Hepatocyte (in vitro differentiated cells): ENCODE measurements at places on chromosomes 7 and 10.

DNA sequence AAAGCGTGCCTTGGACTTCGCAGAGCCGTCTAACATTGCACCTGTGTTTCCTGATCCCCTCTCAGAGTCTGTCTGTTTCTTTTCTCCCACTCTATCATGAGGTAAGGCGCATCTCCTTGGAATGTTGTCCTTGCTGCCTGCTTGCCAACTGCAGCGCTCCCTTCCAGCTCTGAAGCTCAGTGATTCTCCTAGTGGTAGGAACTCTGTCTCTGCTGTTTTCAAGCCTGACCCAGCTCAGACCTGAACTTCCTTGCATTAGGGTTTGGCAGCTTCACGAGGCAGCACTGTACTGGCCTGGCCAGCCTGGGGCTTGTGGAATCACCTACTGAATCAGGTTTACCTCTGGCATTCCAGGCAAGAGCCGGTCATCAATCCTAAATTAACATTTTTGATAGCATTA, 123.9 kb downstream of the CREB5 start:
- peak; percentile 73 for DNase-seq

DNA sequence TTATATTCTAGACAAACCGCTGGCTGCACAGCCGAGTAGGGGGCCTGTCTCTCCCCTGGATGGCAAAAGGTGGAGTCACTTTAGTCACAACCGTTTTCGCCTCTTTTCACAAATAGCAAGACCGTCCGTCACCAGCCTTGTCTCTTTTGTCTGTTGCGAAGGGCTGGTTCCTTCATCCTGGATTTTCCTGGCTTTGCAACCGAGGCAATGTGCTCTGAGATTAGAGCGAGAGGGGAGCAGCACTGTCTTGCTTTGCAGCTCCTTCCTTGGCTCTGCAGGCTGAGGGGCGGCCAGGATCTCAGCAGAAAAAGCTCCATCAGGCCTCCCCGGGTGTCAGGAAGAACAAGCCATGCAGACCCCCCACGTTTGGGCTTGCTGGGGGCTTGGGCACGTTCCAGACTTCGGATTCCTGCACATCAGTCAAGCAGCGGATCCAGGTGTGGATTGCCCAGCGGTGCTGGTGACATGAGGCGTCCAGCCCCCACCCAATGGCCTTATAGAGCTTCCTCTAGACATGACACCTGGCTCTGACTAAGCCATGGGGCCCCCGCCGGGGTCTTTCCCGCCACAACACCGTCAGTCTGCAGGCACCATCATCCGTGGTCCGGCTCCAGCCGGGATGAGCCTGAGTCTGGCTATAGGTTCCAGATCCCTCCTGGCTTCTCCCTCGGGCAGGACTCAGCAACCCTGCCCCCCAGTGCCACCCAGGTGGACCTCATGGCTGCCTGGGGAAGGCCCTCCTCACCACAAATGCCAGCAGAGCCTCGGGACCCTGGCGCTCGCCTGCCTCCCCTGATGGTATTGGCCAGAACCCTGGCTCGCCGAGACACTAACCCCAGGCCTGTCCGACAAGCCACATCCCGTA, 467.6 kb upstream of the FOXK1 start:
- DNase-seq, result no peak

- DNase-seq, result no peak
Measured at GRCh38 chr10:110214371-110214826, 7.0 kb downstream of the MXI1 start.

- no peak for DNase-seq
Measured at GRCh38 chr10:99731306-99732032, 458 bp downstream of the COX15 start.

DNA sequence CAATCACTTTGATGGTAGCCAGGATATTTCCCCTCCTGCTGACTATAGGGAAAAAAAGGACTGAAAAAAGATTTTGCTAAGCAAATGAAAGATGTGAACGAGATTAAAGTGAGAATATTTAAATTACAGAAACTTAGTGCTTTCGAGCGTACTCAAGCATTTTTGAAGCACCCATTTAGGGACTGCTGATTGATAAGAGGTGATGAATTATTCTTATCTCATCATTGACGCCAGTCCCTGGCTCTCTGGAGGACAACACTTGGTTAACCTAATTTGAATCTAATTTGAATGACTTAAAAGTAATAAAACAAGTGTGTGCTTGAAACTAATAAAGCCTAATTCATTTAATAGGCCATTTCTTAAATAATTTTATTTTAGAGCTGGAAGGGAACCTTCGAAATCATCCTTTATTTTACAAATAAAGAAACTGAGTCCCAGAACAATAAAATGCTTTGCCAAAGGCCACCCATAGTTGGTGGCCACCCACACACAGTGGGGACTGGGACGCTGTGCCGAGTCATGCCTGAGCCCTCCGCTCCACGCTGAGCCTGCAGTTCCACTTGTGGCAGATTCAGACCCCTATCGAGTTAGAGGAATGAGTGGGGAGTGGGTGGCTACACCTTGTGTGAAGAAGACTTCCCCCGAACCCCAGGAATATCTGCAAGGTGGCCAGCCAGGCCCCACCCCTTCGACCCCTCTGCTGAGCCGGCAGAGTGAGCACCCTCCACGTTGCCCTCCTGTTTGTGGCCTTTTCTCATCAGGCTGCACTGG, 61.1 kb upstream of the SAMD8 start:
- DNase-seq, result no peak

DNA sequence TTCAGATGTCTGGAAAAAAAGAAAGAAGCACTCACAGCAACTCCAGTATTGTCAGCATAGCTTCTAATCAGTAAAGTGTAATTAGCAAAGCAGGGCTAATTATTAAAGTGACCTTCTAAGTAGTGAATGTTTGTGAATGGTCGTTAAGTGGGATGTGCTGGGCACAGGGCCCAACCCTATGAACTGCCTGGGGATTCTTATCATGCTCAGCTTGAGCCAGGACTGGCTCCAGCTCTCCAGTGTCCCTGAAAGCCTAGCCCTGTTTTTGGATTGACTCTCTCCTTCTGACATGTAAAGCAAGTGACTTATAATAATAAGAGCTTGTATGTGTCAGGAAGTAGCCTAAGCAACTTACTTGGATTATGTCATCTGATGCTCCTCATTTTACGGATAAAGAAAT, 9.5 kb upstream of the TBX20 start:
- DNase-seq, result no peak

DNA sequence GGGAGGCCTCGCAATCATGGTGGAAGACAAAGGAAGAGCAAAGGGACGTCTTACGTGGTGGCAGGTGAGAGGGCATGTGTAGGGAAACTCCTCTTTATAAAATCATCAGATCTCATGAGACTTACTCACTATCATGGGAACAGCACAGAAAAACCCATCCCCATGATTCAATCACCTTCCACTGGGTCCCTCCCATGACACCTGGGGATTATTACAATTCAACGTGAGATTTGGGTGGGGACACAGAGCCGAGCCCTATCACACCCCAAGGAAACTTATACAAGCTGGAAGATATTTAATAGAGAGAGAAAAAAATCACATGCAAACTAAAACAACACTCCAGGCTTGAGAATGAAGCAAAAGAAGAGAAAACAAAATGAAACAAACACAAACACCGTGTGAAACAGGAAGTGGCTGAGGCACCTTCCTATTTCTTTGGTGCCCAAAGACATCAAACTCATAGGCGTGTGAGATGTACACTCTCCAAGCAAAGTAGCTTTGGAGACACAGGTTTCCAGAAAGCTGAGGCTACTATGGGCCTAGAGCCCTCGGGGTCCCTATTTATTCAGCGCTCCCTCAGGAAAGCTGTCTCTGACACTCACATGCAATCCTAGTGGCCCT, 97.2 kb downstream of the PRKCQ start:
- DNase-seq, result no peak

GRCh38 chr7:71298378-71298777, 166.4 kb downstream of the GALNT17 start:
- no peak for DNase-seq

DNA sequence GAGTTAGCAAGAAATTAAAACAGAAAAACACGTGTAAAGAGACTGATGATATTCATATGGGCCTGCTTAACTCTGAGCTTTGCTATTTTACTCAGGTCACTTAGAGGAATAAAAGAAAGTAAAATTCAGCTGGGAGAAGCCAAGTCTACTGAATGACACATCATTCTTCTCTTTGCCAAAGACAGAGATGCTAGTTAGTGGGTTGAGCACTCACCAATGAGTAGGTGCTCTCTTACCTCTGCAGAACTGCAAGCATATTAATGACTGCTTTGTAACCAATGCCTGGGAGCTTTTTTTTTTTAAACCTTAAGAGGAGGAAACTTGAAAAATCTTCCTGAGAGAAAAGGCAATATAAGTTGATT, 44.8 kb upstream of the BAMBI start:
- DNase-seq, result no peak

DNA sequence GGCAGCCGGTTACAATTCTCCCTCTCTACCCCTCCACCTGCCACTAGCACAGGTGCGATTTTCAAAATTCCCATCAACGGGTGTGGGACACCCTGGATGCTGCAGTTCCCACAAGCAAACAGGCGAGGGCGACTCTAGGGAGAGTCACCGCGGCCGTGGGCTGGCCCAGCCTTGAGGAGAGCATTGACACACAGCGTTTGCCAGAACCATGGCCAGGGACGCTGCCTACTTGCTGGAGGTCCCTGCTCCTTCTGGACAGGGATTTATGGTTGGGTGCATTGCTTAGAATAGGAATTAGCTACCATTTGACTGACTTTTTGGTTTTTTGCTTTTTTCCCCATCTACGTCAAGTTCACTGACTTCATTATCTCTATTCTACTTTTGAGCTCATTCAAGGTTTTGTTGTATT, 19.0 kb upstream of the CLDN4 start:
- DNase-seq, result peak; percentile 84

DNA sequence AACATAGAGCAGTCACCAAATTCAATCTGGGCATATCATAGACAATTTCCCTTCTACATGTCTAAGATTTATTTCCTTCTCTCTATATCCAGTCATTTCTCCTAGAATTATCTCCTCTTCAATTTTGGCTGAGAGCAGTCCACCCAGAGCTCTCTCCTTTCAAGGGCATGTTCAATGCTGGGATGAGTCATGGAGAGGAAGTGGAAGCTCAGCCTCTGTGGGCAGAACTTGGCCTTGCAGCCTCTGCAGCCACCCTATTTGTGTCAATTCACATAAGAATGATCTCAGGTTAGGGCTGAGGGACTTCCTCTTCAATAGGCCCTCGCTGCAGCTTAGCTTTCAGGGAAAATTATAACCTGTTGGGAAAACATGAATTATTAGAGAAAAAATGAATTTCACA, 560.8 kb downstream of the POM121L12 start:
- peak; percentile 37 for DNase-seq

- no peak for DNase-seq
Measured at GRCh38 chr7:159193543-159194090, 49.0 kb upstream of the VIPR2 start.

GRCh38 chr7:155557778-155558177, 11.4 kb upstream of the CNPY1 start:
- no peak for DNase-seq

- DNase-seq, result peak; percentile 58
Measured at GRCh38 chr10:19638182-19638895, 177.9 kb upstream of the PLXDC2 start.

DNA sequence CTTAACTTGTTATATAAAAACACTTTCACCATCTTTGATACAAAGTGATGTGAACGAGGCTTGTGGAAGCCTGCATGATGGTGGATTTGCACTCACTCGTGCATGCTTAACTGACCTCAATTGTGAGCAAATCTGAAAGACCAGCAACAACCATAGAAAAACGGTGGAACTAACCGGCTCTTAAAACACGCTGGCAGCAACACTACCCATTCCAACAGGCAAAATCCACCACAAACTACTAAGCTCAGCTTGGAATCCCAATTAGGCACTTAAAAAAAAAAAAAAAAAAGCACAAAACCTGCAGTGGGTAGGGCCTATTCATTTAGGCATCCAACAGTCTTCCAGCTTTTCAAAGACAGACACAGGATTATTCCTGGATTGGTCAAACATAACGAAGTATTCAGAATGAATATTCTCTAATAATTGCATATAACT, 1.8 kb downstream of the GDI2 start:
- no peak for DNase-seq

GRCh38 chr10:20254078-20254477, 437.8 kb downstream of the PLXDC2 start:
- no peak for DNase-seq

DNA sequence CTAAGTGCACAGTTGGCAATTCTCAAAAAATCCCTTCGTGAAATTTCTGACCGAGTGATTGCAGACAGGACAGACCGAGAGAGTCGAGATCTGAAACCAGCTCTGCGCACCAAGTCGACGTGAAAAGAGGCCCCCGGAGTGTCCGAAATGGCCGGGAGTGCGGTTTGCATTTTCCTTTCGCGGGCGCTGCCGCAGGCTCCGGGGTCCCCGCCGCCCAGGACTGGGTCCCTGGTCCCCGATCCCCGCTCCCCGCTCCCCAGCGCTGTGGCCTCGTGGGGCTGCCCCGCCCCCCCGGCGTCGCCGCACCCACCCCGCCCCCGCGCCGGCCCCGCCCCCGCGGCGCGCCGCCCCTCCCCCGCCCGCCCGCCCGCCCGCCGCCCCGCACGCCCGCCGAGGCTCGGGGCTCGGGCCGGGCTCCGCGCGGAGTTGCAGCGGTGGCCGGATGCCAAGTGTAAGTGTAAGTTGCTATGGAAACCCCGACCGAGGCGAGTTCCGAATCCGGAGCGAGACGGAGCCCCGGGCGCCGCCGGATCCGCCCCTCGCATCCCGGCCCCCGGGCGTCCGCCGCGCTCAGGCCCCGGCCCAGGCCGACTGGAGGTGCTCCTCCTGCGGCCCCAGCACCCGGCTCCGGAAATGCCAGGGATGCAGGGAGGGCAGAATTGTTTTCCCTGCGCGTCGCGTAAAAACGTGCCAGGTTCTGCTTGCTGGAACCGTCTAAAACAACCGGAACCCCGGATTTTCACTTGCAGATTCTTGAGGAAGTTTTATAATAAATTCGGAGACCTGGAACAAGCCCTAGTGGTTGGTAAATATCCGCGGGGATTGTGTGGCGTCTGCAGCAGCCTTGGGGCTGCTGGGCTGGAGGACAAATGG, 4.6 kb downstream of the BMI1 start:
- DNase-seq, result peak; percentile 85

DNA sequence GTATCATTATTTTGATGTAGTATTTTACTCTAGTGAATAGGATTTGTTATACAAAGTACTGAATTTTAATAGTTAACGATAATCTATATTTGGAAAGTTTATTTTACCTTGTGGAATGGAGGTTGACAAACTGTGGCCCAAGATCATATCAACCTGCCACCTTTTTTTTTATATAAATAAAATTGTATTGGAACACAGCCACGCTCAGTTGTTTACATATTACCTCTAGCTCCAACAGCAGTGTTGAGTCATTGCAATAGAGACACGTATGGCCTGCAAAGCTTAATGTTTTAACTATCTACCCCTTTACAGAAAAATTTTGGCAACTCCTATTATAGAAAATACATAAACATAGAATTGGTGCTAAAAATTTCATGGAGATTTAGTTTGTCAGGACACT, 239.3 kb downstream of the THSD7A start:
- no peak for DNase-seq

- DNase-seq, result no peak
Measured at GRCh38 chr7:35749556-35749955, 51.3 kb upstream of the SEPTIN7 start.

GRCh38 chr7:51234139-51234538, 82.5 kb downstream of the COBL start:
- DNase-seq, result no peak

GRCh38 chr10:33350041-33350440, 15.6 kb upstream of the NRP1 start:
- DNase-seq, result no peak

- DNase-seq, result no peak
Measured at GRCh38 chr7:141686670-141687069, 15.3 kb downstream of the DENND11 start.

- DNase-seq, result no peak
Measured at GRCh38 chr10:59757966-59758365, 4.7 kb upstream of the MRLN start.
